NCI-H2029 treated with DMSO at 0.1 percent for 48 hours (cell line): ENCODE measurements at places on chromosomes 4 and X.
A peak's percentile ranks its signal among the peaks of the same experiment; 100 is the strongest.

GRCh38 chrX:131764216-131764615 is 220.3 kb downstream of the OR13H1 start:
- DNase-seq = no peak

DNA sequence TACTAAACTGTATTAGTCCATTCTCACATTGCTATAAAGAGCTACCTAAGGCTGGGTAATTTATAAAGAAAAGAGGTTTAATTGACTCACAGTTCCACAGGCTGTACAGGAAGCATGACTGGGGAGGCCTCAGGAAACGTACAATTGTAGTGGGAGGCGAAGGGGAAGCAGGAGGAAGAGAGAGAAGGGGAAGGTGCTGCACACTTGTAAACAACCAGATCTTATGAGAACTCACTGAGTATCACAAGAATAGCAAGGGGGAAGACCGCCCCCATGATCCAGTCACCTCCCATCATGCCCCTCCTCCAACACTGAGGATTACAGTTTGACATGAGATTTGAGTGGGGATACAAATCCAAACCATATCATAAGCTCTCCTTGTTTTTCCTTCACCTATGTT is 40.9 kb downstream of the RPA4 start:
- DNase-seq = no peak

DNA sequence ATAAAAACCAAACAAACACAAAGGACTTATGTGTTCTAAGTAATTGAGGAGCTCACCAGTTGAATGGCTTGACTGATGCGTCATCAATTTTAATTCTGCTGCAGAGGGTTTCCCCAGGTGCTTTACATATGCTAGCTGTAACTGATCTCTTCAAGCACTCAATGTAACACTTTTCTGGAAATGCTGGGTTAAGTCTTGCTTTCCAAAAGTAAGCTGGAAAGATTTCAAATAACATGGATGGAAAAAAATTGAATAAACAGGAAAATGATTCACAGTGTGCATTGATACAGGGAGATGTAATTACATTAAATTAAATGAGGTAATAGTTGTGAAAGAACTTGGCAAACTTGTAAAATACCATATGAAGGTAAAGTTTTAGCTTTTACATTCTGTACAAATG is 186.7 kb upstream of the WDFY3 start:
- DNase-seq = no peak

GRCh38 chr4:52576961-52577623 is 82.0 kb downstream of the USP46 start:
- no peak for DNase-seq

DNA sequence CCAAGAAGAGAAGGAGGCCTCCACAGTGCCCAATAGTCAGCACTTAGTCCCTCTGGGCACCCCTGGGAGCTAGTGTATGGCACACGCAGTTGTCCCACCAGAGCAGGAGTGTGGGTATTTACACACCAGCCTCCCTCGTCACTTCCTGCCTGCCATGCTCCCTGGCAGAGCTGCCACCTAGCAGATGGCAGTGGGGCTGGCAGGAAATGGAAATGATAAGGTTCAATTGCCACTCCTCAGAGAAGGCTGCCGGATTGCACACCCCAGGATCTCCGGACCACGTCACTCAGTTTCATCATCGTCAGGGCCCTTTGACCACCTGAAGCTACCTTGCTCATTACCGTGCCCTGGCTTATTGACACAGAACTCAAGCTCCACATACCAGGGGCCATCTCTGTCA is 173.3 kb upstream of the PSAPL1 start:
- no peak for DNase-seq

DNA sequence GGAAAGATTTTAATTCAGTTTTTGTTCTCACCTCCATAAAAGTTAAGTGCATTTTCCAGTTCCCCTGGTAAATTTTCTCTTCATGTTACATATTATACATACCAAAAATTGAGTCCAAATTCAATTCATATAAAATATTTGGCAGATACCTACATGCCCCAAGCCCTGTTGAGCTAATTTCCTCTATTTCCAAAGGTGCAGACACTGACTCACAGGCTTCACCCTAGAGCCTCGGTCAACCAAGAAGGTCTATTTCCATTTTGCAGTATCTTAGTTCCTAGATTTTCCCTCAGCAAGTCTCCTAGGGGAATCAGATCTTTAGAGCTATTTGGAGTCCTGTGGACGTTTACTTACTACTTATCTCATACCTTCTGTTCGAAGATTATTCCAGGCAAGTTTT is 174.4 kb downstream of the TSPAN5 start:
- no peak for DNase-seq

DNA sequence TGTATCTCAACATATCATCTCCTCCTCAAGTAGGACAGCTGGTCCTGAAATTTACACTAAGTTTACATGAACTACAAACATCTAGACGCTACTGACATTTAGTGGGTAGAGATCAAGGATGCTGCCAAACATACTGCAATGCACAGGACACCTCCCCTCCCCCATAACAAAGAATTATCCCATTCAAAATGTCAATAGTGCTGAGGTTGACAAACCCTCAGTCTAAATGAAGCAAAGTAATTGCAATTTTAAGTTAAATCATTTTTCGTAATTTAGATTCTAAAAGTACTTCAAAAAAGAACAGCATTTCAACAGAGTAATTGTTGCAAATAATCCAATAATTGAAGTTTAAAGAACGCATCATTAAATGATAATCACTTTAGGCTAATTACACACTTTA is 1.2 kb downstream of the PRMT9 start:
- DNase-seq = no peak

- no peak for DNase-seq
These were observed 2.4 kb upstream of the FGB start for GRCh38 chr4:154560419-154560801.

DNA sequence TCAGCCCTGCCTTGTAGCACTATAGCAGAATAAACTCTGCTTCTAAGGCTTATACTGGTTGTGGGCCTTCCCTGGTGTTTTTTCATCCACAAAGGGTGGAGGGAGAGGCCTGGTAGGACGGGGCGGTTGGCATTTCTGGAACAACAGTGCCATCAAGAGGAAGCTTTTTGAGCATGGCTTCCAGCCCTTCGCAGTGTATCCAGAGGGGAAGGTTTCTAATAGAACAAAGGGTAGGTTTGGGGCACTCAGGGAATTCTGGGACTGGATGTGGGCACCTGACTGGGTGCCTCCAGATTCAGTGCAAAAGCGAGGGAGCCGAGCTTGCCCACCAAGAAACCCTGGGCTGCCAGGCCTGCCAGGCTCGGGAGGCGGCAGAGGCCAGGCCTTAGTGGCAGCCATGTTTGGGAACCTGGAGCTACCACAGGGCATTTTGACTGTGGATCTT is 229.6 kb upstream of the AGTR2 start:
- no peak for DNase-seq

- DNase-seq = no peak
These were observed at the start of gene GLRA2 for GRCh38 chrX:14529290-14529989. TSS of gene GLRA2 (plus strand) at chrX:14529536. CDS start at chrX:14530058, 522 bp downstream.

GRCh38 chr4:25330335-25330734 is 17.8 kb downstream of the ZCCHC4 start:
- DNase-seq = no peak

- no peak for DNase-seq
These were observed 55.5 kb upstream of the FAM120C start for GRCh38 chrX:54238588-54238987.

DNA sequence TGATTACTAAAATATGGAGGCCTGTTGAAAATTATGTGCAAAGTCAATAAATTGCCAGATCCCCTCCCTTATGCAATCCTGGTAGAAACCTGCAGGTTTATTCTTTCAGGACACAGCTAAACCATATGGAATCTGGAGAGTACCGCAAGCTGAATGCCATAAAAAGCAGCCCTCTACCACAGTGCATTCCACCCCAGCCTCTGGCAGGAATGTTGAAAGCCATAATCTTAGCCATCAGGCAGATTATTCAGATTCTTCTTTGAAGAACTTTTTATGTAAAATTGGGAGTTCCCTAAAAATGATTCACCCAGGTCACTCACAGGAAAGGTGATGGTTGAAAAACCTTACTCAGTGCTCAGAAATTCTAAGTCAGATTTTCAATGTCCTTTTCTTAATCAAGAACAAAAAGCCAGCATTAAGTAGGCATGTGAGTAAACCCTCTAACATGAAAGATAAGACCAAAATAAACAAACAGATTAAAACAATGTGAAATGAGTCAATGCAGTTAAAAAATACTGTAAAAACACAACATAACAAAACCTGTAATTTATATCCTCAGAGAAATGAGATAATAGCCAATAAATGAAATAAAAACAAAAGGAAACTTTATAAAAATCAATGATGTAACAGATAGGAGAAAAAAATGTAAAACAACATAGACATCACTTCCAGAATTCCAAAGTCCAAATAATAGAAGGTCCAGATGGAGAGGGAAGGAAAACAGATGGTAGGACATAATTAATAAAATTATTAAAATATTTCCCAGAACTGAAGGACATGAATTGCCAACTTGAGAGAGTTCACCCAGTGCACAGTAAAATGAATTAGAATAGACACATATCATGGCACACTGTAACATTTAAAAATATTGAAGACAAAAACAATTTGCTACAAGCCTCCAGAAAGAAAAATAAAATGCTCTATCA is 226.9 kb downstream of the FSTL5 start:
- no peak for DNase-seq

DNA sequence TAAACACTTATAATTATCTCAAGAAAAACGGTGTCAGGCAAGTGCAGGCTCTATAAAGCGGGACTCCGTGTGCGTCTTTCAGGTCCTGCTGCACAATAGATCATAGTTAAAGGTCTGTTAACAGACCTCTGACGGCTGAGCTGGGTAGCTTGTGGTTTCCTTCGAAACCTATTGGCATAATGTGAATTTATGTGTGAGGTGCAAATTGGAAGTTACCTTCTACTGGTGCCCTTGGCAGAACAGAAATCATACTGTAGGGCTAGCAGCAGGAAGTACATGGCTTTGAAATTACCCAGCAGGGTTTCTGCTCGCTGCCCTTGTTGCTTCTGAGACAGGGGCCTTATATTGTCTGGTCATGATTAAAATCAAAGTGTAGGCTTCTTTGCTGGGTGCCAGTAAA is 216.4 kb upstream of the HAND2 start:
- DNase-seq = no peak

- no peak for DNase-seq
These were observed 43.9 kb downstream of the PTTG2 start for GRCh38 chr4:38004062-38004461.

- DNase-seq = no peak
These were observed 11.9 kb downstream of the FSTL5 start for GRCh38 chr4:162151850-162152249.

DNA sequence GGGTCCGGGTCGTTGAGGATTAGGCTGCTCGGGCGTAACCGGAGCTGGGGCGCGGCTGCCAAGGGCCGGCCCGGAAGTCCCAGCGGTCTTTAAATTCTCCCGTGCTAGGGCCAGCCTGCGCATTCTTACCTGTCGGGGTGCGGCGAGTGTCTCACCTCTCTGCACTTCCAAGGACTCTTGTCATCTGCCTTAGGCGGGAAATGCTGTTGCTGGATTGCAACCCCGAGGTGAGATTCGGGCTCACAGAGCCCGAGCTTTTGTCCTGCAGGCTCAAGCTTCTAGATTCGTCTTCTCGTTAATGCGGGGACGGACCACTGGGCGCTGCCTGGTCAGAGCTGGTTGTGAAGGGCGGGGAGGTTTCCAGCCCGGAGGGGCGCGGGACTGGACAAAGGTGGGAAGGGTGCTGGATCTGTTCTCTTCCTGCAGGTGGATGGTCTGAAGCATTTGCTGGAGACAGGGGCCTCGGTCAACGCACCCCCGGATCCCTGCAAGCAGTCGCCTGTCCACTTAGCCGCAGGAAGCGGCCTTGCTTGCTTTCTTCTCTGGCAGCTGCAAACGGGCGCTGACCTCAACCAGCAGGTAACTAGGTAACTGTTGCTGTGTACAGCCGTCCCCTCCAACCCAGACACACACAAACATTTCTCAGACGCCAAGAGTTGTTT is at the start of gene ANKRD37:
TSS of gene ANKRD37 (plus strand) at position 118 of the 662 bp plus-strand sequence. CDS start at position 201, 83 bp downstream.
- peak; percentile 51 for DNase-seq

GRCh38 chr4:145042601-145043285 is 55.3 kb downstream of the ANAPC10 start:
- DNase-seq = no peak

- DNase-seq = no peak
These were observed 7.0 kb downstream of the CYBB start for GRCh38 chrX:37786624-37787422.

- no peak for DNase-seq
These were observed 482.9 kb upstream of the BOD1L1 start for GRCh38 chr4:14110407-14110806.

GRCh38 chr4:124658795-124659194 is 53.7 kb downstream of the ANKRD50 start:
- DNase-seq = no peak

DNA sequence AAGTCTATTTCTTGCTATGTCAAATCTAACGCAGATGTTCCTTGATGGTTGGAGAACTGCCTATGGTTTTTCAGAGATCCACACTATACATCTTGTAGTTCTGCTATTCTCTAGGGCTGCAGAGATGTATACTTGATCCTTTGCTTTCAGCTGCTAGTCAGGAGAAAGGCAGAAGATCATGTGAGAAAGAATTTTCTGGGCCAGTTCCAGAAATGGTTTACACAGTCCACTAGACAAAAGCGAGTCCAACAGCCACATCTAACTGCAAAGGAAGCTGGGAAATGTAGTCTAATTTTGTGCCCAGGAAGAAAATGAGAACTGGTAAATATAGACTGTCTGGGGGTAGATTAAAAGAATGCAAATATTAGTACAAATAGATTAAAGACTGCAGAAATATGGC is 394.3 kb upstream of the SLIT2 start:
- peak; percentile 24 for DNase-seq

DNA sequence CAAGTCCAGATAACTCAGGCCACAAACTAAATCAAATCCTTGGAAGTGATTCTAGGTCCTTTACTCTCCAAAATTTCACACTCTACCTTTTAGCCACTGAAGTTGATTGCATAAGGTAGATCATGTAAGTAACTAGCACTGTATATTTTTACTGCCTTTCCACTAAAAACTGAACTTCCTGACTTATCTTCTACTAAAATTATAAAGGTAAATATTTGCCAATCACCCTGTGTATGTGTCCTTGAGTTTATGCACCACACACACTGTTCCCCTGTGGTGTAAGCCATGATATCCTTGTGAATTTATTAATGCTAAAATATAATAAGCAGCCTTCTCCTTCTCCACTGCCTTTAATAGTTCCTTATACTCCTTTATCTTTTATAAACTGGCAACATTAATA is 25.6 kb downstream of the RPS6KA6 start:
- DNase-seq = no peak

DNA sequence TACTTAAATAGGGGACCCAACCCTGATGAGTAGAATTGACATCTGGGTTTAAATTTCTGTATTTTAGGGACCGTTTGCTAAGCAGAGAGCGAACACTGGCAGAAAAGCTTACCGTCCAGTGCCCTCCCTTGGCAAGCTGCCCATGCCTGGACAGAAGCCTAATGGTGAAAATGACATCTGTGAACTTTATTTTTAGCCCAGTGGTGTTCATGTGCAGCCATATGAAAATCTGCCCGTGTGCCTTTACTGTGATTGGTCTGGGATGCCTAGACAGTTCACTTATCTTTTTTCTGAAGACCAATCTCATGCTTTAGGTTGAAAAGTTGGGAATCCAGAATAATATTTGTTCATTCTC is 1.1 kb downstream of the STBD1 start:
- DNase-seq = no peak
